ENCODE measurements at places on chromosomes 2 and 18. TPM values are rescaled to one million over a fixed set of nuclear protein-coding genes. Genes with fewer than 3 reads are reported as not detected.

DNA sequence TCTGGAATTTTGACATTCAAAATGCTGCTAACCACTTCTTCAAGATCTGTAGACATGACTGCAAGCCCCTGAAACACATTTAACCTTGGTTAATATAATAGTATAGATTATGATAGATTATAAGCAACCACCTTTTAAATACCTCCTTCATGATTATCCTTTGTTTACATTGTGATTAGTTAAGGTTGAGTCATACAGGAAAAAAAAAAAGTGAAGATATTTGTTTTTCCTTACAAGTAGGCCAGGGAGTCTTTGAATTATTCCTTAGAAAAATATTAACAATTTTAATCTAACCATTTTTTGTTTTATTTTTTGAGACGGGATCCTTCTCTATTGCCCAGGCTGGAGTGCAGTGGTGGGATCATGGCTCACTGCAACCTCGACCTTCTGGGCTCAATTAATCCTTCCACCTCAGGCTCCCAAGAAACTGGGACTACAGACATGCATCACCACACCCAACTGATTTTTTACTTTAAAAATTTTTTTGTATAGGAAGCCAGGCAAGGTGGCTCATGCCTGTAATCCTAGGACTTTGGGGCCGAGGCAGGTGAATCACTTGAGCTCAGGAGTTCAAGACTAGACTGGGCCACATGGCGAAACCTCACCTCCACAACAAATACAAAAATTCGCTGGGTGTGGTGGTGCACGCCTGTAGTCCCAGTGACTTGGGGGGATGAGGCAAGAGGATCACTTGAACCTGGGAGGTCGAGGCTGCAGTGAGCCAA lies 99.4 kb downstream of the SLC39A10 start:
- no peak for DNase-seq

CBLN2 gene
- total RNA-seq = not detected

DNA sequence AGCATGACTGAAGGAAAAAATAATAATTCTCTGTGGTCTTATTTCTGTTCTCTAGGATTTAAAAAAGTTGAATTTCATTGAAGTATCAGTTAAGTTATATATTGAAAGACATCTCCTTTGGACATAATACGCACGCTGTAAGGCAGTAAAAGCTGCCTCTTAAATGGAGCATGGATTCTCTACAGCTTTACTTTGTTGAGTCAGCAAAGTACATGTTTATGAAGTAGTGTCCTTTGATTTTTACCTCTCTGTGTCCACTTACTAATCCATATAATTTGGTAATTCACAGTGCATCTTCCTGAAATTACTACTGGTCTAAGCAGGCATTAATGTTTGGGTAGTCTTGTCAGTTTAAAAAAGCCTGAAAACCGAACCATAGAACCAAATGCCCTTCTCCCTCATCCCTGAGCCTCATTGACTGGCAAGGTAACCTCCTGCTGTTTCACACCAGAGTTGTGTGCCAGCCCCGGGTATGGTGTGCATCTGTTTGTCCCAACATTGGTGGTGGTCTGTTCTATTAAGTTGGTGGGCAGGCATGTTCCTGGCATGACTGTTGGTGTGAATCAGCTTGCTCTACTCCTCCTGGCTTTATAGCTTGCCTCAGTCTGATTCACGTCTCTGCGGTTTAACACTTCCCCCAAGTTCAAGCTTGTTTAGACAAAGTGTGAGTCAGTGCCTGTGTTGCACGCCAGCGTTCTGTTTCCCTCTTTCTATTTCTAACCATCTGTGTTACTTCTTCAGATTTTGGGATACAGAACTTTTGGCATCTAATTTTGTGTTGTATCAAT lies 71.0 kb upstream of the ITM2C start:
- peak; percentile 91 for DNase-seq

DNA sequence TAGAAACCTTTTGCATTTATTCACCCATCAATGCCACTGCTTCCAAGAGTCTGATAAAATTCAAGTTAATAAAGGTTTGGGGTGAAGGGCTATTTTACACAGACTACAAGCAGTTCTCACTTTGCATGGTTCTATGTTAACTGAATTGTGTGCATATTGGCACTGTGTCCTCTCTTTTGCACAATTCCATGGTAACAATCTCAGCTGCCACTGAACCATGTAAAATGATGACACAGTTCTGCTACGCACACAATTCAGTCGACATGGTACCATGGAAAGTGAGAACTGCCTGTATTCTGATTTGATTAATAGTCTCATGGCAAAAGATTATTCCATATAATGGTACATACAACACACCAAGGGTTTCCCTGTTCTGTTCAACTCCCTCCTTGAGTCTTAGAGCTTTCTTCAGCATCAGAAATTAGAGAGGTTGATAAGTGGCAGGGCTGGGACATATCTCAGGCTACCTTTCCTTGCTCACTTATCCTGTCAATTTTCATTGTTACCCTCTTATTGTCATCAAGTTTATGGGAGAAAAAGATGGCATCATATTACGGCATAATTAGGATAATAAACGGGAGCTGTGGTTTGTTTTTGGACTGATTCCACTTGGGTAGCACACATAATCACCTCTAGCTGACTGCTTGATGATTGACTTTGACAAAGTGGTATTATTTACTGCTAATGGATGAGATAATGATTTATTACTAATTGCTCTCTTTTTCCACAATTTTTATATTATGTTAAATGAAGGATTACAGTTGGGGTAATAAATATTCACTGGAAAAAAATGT lies 139.3 kb upstream of the CREB1 start:
- no peak for DNase-seq

PROKR1 gene
- not detected for total RNA-seq

GRCh38 chr2:174643356-174643755 lies 45.8 kb upstream of the WIPF1 start:
- DNase-seq = no peak

DNA sequence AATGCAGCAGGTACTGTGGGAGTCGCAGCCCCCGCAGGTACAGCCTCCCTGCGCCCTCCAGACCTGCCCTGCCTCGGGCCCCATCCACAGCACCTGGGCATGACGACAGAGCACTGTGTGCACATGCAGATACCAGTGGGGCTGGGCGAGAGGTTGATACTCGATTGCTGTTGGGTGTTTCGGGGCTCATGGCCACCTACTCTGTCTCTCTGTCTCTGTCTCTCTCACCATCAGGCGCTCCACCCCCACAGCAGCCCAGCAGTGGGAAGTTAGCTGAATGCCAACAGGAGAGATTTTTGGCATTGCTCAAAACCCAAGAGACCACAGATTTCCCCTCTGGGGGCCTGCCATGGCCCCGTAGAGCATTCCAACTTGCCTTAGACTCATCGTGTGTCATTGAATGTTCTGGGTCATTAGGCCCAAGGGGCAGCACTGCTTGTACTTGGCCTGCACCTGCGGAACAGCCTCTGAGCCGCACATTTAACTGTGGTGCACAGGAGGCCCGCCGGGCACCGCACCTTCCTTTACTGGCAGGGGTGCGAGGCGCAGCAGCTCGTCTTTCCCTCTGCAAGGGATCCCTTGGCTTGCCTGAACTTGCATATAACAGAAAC lies 18.8 kb downstream of the KCNIP3 start:
- DNase-seq = no peak

RGPD3 gene
- total RNA-seq = 0.34 TPM

DNA sequence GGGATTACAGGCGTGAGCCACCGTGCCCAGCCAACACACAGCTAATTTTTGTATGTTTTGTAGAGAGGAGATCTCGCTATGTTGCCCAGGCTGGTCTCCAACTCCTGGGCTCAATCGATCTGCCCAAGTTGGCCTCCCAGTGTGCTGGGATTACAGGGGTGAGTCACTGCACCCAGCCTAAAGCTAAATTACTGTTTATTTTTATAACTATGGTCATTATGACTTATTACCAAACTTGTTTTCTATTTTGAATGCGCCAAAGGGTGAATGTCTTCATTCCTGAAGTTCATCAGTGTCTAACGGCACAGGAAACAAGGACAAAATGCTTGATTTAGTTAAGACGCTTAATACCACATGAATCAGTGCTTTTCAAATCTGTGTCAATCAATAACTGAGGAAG lies 38.9 kb upstream of the GREB1L start:
- no peak for DNase-seq

CHMP3 gene
- 30.1 TPM for total RNA-seq

ATP6V1B1 gene
- not detected for total RNA-seq

- DNase-seq = no peak
Measured at GRCh38 chr2:61055557-61055956, 10.1 kb upstream of the SANBR start.

GRCh38 chr18:42184685-42185477 lies 229.8 kb downstream of the PIK3C3 start:
- no peak for DNase-seq

CXCR1 gene
- not detected for total RNA-seq

DNA sequence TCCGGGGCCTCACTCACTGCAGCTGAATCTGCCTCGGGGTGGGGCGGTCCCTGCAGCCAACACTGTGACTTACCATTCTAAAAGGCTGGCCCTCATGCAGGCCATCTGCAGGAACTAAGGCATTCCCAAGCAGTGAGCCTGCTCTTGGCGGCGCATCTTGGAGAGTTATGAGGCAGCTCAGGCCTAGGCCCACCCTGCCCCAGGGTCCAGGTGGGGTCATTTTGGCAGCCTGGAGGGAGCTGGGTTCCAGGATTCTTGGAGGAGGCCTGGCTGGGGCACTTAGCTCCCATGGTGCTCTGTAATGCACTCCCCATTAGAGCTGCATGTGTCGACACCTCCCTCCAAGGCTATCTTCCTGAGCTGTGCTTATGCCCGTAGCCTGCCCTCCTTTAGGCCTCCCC lies 14.8 kb upstream of the BIN1 start:
- no peak for DNase-seq

GRCh38 chr2:118880501-118880900 lies 33.1 kb upstream of the EN1 start:
- DNase-seq = no peak

GRCh38 chr2:66897181-66897580 lies 462.3 kb downstream of the MEIS1 start:
- DNase-seq = no peak

DNA sequence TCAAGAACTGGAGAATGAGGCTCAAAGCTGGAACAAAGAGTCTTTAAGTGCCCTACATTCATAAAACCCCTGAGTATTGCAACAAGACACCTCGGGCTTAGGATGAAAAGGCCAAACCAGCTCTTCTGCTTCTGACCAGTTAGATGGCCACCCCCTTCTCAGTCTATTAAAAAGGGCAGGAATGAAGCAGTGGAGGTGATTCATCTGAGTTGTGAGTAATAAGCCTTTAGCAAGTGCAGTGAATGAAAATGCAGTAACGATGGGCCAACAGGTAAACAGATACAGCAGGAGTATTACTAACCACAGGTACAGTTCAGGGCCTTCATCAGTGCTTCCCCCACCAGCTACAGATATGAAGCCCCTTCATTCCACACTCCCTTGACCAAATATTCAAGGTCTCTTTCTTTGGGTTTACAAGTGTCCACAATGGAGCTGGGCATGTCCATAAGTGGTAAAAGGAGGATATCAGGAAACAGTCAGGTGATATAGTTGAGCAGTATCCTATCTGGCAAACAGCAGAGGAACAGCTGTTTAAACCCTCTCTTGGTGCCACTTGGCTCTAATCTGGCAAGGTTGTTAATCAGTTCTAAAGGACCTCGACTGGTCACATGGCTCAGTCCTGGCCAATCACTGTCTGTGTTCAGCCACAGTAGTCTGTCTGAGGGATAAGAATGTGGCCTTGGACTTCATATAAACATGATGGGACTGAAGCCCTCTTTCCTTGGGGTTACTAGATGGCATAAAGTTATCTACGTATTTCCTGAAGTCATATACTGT lies 17.8 kb downstream of the SERPINB13 start:
- DNase-seq = no peak

DNA sequence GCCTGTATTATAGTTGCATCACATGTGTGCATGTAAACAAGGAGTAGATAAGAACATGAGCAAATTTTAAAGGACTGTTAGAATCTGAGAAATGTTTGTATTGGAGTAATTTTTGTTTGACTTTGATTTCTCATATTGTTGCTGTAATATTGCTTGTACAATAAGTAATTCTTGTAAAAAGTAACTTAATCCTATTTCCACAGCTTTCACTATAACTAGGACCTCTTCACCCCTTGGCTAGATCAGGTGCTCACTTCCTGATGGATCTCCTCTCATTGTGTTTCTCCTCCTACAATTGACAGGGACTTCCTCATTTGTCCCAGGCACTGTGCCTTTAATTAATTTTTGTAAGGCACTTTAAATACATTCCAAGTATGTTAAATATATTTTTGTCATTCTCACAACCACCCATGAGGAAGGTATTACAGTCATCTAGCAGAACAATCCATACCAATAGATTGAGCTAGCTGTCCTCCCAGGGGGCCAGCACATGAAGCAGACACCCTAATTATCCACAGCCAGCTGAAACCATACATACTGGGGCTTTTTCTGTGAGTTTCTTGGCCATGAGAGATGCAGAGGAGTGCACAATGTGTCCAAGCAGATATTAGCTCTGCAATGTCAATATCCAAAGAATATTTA lies 359.5 kb upstream of the ACVR2A start:
- no peak for DNase-seq

All from activated CD8-positive, alpha-beta T cell treated with anti-CD3 and anti-CD28 coated beads for 36 hours (primary cell).